ENCODE measurements at places on chromosomes 1 and 21.

GRCh38 chr21:39117440-39117970 lies 65.7 kb downstream of the PSMG1 start:
- DNase-seq: no peak

GRCh38 chr1:54979327-54979891 lies 1.0 kb upstream of the TMEM61 start:
- DNase-seq: no peak

DNA sequence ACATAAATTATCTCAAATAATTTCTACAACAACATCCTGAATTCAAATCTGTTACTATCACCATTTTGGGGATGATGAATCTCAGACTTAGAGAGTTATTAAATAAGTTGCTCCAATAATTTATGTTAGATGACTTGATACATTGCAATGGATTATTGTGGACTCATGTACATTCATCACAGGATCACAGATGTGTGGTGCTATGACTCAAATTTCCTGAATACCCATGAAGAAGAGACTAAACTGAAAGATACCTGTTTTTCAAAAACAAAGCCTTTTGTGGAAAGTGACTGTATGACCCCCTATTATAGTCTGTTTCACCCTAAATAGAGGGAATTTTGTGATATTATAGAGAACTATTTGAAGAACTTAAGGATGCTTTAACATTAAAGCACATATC lies 315.0 kb downstream of the PLA2G4A start:
- no peak for DNase-seq

DNA sequence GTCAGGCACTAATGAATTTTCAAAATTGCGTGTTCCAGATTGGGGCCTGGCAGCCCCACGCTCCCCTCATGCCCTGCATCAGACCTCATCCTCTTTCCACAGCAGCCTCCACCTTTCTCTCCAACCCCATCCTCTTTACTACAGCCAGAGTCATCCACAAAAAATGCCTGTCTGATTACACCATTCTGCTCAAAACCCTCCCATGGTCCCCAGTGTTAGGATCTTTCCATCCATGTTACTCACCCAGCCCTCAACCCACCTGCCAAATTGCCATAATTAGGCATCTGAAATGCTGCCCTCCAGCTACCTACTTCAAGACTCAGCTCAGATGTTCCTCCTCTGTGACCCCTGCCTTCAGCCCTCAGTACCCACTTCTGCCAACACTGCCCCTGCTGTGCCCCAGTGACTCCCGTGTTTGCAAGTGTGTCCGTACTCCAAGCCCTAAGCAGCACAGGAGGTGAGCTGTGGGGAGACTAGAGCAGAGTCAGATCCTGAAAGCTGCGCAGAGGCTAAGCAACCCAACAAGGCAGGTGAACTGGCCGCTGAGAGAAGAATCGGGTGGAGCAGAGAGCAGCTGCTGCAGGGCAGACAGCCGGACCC lies 715 bp upstream of the ARTN start:
- DNase-seq: no peak

DNA sequence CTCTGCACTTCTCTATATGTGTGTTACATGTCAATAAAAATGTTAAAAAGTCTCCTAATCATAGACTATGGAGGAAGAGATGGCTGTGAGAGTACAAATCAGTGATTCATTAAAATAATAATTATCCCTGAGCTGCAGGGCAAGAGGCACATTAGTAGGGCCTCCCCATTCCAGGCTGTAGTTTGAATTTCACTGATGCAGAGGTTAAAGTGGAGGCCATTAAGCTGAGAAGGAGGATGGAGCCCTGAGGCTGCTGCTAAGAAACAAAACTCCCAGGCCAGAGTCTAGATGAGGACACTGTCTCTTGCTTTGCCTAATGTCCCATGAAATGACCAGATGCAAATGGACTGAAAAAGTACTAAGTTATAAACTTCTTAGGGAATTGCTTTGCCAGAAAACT lies 89.1 kb upstream of the WDR26 start:
- no peak for DNase-seq

DNA sequence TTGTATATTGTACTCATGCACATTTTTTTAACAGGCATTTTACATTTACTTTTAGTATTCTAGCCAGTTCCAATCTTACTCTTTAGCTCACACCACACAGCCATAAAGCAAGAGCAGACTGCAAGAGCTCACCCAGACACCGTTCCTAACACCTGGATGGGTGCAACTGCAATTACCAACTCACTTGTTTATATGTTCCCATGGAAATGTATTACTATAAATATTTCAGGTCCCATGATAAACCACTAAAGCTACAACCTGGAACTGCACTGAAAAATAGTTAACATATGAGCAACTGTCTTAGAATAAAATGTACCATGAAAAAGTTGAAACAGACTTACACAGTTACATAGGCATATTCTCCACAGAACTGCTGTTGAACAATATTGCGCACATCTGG lies 30.8 kb downstream of the USP48 start:
- no peak for DNase-seq

- no peak for DNase-seq
Measured at GRCh38 chr1:235073331-235073967, 55.2 kb downstream of the TOMM20 start.

GRCh38 chr1:7233237-7233540 lies 447.9 kb downstream of the CAMTA1 start:
- no peak for DNase-seq

DNA sequence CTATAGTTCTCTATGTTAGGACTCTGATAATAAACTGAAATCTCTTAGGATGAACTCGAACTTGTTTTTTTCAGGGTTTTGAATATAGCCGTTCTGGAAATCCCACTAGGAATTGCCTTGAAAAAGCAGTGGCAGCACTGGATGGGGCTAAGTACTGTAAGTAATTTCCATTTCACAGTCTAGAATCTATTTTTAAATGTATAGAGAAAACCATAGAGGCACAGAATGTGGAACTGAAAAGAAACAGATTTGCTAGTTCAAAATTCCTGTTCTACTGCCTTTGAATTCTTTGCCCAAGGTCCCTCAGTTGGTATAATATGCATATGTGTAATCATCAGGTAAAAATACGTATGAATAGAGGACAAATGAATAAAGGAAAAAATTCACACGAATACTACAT lies 4.8 kb downstream of the CTH start:
- no peak for DNase-seq

GRCh38 chr1:248824701-248825100 lies 1.0 kb downstream of the SH3BP5L start:
- no peak for DNase-seq

DNA sequence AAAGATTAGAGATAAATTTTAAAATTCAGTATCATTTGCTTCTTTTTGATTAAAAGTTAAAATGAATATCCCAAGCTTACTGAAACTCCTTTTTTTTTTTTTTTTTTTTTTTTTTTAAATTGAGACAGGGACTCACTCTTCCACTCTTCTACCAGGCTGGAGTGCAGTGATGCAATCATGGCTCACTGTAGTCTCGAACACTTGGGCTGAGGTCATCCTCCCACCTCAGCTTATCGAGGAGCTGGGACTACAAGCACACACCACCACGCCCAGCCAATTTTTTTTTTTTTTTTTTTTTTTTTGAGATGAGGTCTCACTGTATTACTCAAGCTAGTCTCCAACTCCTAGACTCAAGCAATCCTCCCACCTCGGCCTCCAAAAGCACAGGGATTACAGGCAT lies 92.1 kb upstream of the RGS18 start:
- no peak for DNase-seq

- DNase-seq: no peak
Measured at GRCh38 chr1:56817716-56818463, 1.3 kb downstream of the FYB2 start.

All from T follicular helper cell (primary cell).